WTC11 (cell line): ENCODE measurements at places on chromosomes 11 and 22.

DNA sequence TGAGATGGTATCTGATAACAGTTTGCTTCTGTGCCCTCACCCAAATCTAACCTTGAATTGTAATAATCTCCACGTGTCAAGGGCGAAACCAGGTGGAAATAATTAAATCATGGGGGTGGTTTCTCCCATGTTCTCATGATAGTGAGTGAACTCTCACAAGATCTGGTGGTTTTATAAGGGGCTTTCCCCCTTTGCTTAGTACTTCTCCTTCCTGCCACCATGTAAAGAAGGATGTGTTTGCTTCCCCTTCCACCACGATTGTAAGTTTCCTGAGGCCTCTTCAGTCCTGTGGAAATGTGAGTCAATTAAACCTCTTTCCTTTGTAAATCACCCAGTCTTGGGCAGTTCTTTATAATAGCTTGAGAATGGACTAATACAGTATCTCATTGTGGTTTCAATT, 8.5 kb upstream of the OVCH2 start:
- no peak for DNase-seq

GRCh38 chr11:131033151-131033651, 116.9 kb upstream of the SNX19 start:
- DNase-seq, result peak; percentile 23

- no peak for DNase-seq
Measured at GRCh38 chr11:120135838-120136237, 2.1 kb downstream of the TRIM29 start.

DNA sequence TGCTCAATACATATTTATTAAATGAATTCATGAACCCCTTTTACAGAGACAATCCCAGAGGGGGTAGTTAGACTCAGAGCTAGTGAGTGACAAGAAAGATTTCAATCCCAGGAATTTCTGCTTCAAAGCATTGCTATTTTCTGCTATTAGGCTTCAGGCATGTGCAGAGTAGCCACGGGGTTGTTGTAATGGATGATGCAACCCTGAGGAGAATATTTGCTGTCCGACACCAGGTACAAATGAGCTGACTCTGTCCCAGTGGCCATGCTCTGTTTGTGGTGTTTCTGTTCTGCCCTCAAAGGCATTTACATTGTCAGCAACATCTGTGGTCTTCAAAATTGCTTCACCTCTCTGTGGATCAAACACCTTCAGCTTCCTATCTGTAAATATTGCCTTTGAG, 102.6 kb downstream of the CSNK2A3 start:
- DNase-seq, result no peak

DNA sequence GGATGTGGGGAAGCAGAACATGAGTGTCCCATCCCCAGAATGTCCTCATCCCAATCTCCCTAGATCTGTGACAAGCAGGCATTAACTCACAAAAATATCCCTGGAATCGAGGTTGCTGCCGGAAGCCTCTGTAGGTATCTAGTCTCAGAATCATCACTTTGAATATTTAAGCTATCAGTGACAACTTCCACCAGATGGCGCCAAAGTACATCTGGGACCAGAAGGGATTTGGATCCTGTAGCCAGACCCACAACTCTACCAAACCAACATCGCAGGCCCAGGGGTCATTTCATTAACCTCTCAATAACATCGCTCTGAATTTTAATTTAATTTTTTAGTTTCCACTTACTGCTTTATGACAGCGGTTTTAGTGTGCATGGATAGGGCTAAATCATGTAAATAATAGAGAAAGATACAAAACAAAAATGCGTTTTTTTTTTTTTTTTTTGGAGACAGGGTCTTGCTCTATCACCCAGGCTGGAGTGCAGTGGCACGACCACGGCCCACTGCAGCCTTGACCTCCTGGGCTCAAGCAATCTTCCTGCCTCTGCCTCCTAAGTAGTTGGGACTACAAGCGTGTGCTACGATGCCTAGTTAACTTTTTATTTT, 1.1 kb upstream of the EXT2 start:
- DNase-seq, result peak; percentile 83

DNA sequence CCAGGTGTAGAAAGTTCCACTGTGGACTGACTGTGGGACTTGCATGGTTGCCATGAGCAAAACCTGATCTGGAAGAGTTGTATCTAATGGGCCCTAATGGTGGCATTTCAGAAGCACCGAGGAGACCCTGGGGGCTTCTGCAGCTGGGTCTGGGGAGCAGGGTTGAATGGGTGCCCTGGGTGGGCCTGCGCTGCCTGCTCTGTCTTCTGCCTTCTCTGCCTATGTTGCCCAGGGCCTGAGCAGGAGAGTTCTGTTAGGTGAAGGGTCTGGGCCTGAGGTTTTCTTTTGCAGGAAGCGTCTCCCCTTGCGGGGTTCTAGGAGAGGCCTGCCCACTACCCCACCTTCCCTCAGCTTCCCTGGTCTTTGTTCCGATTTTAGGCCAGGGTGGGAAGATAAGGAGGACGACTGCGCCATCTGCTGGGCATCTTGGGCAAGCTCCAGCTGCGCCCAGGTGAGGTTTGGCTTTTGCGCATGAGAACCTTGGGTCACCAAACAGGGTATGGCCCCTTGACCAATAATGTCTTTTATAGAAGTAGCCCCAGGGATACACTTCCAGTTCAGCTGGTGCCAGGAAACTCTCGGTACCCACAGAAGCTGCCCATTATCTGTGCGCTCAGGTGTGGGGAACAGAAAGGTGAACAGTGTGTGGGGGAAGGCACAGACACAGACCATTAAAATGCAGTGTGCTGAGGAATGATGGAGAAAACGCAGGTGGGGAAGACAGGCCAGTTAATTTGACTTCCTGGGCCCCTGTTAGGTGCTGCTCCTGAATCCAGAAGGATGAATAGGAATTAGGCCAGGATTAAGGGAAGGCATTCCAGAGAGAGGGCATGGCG, 23.2 kb downstream of the COMMD9 start:
- DNase-seq, result peak; percentile 80

- no peak for DNase-seq
Measured at GRCh38 chr11:46671958-46672315, 28.5 kb downstream of the ARHGAP1 start.

DNA sequence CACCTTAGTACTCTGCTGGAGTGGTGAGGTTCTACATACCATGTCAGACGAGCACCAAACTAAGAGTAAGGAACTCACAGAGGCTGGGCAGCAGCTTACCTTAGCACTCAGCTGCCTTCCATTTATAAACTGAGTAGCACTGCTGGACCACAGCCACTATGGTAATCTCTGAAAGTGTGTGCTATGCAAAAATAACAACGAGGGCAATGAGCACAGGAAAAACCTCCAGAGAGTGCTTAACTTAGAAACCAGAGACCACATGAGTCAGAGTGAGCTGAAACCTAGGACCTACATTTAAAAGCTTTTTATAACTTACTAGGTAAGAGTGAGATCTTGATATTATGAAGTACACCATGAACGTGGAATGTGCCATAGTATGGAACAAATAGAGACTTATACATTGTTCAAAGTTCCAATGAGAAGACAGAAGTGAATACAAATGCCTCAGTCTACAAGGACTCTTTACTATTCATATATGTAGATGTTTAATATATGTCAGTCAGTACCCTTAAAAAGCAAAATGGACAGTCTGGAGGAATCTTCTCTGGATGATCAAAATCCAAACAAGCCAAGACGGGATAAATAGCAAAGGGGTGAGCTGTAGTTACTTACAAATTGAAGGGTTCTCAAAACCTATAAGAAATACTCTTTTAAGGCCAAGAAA, 17.2 kb upstream of the CD59 start:
- no peak for DNase-seq

DNA sequence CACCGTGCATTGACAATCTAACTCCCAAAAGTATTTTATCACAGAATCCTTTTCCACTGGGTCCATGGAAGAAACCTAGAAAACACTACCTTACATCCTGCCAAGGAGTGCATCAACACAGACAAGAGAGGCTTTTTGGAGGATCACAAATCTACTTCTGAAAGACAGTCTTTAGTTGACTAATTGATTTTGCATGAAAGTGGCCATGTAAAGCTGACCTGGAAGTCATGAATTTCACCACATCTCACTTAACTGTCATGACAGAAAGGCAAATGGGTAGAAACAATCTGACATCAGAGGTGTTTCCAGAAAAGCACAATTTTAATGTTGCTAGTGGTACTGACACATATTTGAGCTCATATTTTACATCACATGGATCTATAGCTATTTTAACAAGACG, 101.6 kb downstream of the FAM76B start:
- DNase-seq, result no peak

DNA sequence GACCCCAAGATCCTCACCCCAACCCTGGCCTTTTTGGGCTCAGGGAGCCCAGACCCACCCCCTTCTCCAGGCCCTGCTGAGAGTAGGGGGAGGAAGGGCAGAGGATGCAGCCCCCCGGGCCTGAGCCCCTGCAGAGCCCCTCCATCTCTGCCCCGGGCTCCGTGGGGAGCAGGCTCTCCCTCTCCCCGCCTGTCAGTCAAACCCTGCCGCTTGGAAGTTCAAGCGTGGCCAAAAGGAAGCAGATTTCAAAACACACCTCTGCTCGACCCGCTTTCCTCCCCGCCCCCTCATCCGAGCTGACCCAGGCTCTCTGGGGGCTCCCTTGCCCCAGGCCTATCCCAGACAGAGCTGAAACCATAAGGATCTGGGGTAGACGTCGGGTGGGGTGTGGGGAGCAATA, 39.0 kb upstream of the CD82 start:
- no peak for DNase-seq

- DNase-seq, result no peak
Measured at GRCh38 chr11:132610791-132611190, 921.5 kb downstream of the OPCML start.

- no peak for DNase-seq
Measured at GRCh38 chr11:46417711-46418110, 26.1 kb upstream of the CHRM4 start.

GRCh38 chr11:112267188-112267591, 6.5 kb upstream of the PLET1 start:
- no peak for DNase-seq
